ENCODE measurements at places on chromosomes 2 and 18.

DNA sequence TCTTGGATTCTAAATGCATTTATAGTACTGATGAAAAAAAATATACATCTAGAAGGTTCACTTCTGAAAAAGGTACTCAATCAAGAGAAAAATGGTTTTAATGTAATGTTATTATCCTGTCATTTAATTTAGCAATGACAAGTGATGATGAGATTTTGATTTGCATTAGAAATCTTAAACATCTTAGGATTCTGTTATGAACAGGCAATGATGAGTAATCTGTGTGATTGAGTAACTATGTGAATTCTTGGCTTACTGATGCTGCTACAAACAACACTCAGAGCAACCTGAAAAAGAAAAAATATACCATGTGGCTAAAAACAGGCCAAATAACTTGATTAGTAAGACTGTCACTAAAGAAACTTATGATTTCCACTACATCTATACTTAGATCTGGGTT is 30.1 kb downstream of the RBKS start:
- DNase-seq: no peak

DNA sequence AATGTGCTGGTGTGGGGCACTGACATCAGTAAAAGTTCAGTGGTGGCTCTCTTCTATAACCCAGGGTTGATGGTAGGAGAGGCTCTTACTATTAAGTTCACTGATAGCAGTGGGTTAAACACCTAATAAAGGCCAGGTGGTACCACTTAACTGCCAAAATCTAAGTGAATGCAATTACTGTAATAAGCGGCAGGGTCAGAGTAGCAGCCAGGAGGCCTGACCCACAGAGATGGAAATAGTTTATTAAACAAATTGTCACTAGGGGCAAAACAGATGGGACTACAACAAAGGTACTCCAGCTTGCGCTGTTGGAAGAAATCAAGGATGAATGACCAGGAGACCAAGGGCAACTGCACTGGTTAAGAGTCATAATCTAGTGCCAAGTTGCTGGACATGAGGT is 26.6 kb downstream of the ZSWIM2 start:
- DNase-seq: no peak

- DNase-seq: no peak
These were observed 21.7 kb downstream of the DNAJC27 start for GRCh38 chr2:24950102-24950501.

DNA sequence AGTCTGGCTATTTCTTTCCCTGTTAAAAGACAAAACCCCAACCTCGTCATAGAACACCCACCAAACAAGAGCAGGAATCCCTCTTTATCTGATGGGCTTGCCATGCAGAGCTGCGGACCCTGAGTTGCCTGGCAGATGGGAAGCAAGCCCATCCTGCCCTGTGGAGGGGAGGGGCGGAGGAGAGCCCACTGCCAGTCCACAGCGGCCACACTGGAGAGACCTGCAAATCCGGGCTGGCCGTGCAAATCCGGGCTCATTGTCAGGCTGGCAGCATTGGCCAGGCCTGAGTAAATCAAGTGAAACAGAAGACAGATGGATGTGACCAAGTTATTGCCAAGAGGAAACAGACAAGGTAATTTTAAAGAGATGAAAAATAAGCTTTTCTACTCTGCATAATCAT is 22.0 kb downstream of the MYL12B start:
- no peak for DNase-seq

- DNase-seq: no peak
These were observed 18.5 kb downstream of the B3GNT7 start for GRCh38 chr2:231413921-231414476.

DNA sequence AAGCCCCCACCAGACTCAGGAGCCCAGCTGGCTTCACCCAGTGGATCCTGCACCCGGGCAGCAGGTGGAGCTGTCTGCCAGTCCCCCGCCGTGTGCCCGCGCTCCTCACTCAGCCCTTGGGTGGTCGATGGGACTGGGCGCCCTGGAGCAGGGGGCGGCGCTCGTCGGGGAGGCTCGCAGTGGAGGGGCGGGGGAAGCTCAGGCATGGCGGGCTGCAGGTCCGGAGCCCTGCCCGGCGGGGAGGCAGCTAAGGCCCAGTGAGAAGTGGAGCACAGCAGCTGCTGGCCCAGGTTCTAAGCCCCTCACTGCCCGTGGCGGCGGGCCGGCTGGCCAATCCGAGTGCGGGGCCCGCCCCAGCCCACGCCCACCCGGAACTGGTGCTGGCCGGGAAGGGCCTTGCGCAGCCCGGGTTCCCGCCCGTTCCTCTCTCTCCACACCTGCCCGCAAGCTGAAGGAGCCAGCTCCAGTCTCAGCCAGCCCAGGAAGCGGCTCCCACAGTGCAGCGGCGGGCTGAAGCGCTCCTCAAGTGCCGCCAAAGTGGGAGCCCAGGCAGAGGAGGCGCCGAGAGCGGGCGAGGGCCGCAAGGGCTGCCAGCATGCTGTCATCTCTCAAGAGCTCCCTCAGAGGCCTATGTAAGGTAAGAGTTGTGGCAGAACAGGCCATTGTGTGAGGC is 1307.8 kb upstream of the TMEFF2 start:
- DNase-seq: no peak

DNA sequence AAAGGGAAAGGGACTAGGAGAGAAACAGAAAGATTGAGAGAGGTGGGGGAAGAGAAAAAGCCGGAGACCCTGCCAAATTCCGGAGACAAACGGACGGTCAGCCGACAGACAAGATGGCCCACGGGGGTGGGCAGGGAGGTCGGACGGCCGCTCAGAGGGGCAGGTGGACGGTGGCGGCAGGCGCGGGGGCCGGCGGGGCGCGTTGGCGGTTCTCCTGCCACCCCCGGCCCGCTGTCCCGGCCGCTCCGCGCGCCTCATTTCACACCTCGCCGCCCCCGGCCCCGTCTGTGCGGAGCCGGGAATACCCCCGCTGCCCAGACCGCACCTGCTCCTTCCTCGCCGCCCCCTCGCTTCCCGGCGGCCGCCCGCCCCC is 935 bp downstream of the SLC30A3 start:
- DNase-seq: no peak

- DNase-seq: no peak
These were observed 201.8 kb upstream of the GULP1 start for GRCh38 chr2:188089901-188090300.

GRCh38 chr2:201157694-201158093 is 25.2 kb upstream of the CASP10 start:
- no peak for DNase-seq

GRCh38 chr2:21787941-21788340 is 664.2 kb downstream of the TDRD15 start:
- DNase-seq: no peak

DNA sequence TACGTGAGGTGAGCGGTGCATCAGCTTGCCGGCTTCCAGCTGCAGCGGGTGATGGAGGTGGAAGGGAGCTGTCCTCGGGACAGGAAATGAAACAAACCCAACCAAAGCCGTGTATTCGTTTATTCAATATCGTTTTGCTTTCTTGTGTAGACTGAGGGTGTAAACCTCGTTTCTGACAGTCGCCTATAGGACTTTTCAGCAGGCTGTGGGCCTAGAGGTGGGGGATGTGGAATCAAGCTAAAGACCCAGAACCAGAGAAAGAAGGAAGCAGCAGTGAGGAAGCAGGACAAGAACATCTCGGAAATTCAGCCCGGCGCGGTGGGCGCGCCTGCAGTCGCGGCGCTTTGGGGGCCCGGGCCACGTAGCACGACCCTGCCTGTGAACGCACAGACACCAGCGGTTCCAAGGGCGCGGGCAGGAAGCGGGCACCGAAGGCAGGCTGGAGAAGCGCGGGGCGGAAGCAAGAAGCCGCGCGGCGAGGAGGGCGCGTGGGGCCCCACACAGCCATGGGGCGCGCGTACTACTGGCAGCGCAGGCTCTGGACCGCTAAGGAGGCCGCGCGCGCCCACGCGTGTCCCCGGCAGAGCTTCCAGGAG is 755 bp upstream of the ATP9B start:
- peak; percentile 18 for DNase-seq

- DNase-seq: no peak
These were observed 67.7 kb upstream of the ARHGAP28 start for GRCh38 chr18:6661692-6662415.

DNA sequence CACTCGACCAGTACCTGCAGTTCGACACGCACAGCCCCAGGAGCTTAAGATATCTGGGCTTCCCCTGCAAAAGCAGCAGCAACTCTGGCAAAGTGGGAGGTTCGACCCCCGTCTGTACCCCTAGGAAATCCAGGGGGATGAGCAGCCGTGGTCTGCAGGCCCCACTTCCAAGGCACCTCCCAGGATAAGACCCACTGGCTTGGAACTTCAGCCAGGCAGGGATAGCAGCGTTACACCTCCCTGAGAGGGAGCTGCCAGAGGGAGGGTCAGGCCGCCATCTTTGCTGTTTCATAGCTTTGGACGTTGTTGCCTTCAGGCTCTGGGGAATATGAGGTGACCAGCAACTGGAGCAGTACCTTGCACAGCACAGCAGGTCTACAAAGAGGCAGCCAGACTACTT is 351.1 kb downstream of the SOX11 start:
- no peak for DNase-seq

GRCh38 chr2:150944315-150944714 is 317.3 kb downstream of the RBM43 start:
- no peak for DNase-seq
